ENCODE measurements at places on chromosomes 6 and 20.

DNA sequence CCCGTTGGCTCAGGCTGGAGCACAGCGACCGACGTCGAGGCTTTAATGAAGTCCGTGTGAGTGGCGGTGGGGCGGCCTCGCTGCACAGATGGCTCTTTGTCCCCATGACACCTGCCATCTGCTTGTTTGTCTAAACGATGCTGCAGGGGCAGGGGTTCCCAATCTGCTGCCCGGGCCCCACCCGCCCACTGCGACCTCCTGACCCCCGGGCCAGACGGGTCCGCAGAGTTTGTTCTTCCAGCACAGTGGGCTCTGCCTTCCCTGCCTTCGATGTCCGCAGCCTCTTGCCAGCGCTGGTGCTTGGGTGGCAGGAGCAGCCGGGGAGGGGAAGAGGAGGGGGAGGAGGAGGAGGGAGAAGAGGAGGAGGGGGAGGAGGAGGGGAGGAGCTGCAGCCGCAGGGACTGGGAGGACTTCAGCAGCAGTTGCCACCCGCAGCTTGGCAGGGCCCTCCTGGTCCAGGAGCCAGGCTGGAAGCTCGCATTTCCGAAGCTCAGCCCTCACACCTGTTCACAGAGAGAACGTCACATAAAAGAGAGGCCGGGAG is 210.0 kb downstream of the DLL1 start:
- DNase-seq, result peak; percentile 59

- DNase-seq, result no peak
Measured at GRCh38 chr20:57066126-57066900, 200.1 kb downstream of the BMP7 start.

DNA sequence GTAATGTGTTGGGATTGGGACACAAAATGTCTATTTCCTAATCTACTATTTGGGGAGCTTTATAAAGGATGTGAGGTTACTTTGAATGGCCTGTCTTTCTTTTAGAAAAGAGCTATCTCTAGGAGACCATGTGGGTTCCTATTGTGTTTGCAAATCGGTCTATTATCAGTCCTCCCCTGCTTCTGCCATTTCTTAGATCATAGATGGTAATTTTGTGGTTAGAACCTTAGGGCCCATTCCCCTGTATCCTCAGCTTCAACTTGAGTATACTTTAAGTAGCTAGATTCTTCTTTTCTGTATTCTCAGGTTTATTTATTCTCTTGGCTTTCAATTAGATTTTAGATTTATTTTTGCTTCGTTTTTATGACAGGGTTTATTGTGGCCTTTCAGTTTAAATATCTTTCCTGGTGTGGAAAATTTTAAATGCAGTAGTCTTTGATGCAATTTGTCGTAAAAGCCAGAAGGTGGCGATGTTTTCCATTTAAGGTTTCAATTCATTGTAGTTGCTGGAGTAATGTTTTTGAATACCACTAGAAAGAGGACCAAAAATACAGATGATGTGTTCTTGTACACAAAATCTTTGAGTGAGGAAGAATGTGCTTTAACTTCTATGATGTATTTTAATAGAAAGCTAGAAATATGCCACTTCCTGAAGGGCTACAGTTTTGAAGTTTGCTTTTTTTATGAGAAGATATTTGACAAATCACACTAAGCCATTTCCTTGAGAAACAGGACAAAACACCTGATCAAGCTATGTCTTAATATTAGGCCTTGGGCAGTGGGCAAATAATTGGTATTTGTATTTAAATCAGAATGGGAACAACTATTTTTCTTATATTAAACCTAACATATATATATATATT is 20.3 kb downstream of the TBPL1 start:
- DNase-seq, result peak; percentile 34

- DNase-seq, result no peak
Measured at GRCh38 chr6:169657284-169657610, 44.6 kb downstream of the WDR27 start.

DNA sequence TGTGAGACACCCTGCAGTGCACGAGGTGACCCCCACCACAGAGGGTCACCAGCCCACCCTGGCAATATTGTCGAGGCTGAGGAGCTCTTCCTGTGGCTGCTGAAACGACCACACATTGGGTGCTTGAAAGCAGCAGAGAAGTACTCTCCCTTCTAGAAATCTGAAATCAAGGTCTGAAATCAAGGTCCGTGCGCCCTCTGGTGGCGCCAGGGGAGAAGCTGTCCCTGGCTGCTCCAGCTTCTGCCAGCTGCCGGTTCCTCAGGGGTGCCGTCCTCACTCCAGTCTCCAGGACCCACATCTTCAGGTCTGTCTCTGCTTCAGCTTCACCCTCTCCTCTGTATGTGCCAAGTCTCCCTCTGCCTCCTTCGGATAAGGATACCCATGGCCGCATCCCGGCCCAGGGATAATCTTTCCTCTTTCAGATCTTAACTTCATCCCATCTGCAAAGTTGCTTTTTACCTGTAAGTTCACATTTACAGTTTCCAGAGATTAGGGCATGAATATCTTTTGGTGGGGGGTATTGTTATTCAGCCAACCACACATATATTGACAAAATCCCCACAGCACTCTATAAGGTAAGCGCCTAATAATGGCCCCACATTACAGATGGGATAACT is 108.3 kb upstream of the PHACTR3 start:
- peak; percentile 33 for DNase-seq

- peak; percentile 72 for DNase-seq
Measured at GRCh38 chr6:28863604-28864325, 60.0 kb downstream of the TRIM27 start.

GRCh38 chr20:40892642-40893041 is 136.0 kb upstream of the TOP1 start:
- DNase-seq, result no peak

Measured in frontal cortex (tissue), 4 donors.